NCI-H510A (cell line): ENCODE measurements at places on chromosomes 4 and X.

- DNase-seq = no peak
Measured at GRCh38 chrX:123964156-123964834, 2.8 kb downstream of the STAG2 start.

GRCh38 chrX:136143711-136144110 lies 3.6 kb upstream of the FHL1 start:
- no peak for DNase-seq

GRCh38 chrX:45619290-45619689 lies 418.6 kb upstream of the DIPK2B start:
- no peak for DNase-seq

DNA sequence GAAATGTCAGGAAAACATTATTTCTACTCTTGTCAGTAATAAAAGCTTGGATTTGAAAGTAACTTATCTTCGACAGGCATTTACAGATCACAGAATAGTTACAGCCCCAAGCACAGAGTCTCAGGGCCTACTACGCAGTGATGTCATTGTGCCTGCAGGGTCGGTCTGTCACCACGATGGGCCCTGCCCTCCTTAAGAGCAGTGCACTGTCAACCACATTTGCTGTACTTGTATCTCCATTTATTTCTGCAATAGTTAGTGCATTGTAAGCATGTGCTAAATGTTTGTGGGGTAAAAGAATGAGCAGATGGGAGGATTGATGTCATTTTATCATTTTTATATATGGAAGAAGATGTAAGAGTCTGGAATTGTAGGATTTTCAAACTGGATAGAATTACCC lies 13.6 kb upstream of the CCKAR start:
- no peak for DNase-seq

GRCh38 chr4:181685911-181686310 lies 557.3 kb upstream of the TENM3 start:
- DNase-seq = no peak

GRCh38 chr4:113776679-113777078 lies 15.1 kb upstream of the CAMK2D start:
- DNase-seq = no peak

- no peak for DNase-seq
Measured at GRCh38 chr4:28879178-28879577, 1841.0 kb upstream of the PCDH7 start.

GRCh38 chrX:12770440-12770839 lies 20.8 kb upstream of the PRPS2 start:
- DNase-seq = no peak

DNA sequence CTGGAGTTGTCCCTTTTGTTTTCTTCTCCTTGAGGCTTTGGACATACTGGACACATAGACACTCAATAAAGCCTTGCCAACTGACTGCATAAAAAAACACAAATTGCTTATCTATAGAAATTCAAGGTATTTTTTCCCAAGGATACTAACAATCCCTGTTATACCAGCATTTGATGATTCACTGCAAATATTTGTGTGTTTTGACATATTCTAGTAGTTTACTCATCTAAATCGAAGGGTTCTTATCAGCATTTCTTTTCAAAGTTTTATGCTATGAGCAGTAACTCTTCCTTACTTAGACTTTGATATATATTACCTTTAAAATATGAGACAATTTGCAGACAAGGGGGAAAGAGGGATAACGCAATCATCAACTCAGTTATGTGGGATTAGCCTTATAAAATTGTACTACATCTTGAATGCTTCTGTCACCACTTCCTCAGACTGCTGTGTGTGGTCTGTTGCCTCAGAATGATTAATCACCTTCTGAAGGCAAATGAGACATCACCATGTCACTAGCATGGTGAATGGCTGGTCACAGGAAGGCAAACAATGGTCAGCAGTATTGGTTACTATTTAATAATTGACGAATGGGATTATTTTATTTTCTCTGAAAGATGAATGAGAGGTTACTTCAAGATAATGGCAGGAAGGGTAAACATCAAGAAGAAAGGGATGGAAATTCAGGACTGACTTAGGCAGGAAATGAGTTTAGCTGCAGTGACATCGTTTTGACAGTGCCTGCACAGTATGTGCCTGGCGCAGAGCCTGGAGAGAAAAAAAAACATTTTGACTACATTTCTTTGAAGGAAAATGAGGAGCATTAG lies 544.3 kb upstream of the CNKSR2 start:
- no peak for DNase-seq

DNA sequence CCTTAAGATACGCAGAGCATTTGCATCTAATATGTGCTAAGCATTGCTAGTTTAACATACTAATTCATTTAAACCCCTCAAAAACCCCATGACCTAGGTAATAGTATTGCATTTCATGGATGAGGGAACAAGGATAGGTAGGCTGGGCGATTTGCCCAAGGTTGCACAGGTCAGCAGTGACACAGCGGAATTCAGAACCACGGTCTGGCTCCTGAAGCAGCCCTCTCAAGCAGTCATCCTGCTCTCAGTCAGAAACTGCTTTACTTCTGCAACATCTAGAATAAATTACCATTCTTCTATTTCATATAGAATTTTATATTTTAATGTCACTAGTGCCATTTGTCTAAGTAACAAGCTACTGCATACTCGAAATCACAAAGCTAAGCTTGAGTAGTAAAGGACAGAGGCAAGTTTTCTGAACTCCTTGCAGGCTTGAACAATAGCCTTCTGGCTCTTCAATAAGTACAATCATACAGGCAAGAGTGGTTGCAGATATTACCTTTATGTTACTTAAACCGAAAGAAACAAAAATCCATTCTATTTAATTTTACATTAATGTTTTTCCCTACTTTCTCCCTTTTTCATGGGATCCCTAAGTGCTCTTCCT lies 555 bp upstream of the SPP1 start:
- peak; percentile 35 for DNase-seq
